Thyroid gland (tissue), 4 donors: ENCODE measurements at places on chromosomes 1 and 21. TPM values are rescaled to one million over a fixed set of nuclear protein-coding genes. Genes with fewer than 3 reads are reported as not detected.

DNA sequence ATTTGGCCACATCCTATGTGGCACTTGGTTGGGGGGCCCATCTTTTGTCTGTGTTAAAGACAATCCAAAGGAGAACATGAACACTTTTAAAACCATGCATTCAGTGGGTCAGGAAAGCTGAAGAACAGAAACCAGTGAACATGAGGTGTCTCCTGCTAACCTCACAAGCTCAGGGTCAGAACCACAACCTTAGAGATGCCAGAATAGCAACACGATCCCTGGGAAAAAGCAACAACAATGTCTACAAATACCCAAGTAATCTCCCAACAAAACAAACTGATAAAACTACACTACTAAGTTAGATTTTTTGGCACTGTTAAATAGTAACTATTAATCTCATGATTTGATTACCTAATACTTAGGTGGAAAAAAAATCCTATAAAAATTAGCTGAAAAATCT, 34.1 kb upstream of the GNG4 start:
- H3K4me1 ChIP-seq, result no peaks in the 10 kb centered on the region
- no peak overlapping the region for H3K27ac ChIP-seq
- H3K4me3 ChIP-seq, result no peak overlapping the region
- DNase-seq, result no peak
- no peaks in the 10 kb centered on the region for H3K36me3 ChIP-seq
- H3K27me3 ChIP-seq, result no peaks in the 10 kb centered on the region

DNA sequence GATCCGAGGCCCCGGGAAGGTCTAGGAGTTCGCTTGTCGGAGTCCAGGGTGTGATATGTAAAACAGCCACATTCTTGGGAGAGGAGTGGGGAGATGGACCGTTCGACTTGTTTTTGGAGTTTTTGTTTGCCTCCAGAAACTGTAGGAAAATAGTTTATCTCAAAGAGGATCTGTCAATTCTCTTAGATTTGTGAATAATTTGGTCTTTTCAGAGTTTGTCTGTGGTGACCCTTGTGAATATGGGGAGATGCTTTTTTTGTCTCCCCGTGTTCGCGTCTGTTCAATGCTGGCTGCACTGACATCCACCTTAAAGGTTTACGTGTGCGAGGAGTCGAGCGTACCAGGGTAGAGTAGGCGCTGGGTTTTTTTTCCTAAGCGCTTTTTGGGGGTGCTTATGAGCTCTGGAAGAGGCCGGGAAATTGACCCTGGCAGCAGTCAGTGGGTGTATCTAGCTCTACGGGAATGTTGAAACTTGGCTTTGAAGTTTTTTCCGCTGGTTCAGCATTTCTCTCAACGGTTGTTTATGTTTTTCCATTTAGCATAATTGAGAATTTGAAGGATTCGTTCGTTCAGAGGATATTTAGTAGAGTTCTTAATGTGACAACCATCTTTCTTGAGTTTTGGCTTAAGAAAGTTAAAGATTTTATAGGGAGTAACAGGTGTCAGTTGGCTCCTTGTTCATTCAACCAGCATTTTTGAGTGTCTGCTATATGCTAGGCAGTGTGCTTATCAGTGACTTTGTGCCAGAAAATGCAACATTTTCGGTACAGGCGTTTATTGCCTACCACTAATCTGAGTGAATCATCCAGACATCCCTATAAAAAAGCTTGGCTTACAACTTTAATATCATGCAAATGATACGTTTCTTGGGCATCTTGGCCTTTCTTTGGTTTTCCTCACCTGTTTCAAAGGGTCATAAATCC, 1.2 kb downstream of the SZRD1 start:
- peaks cover 17% of the 10 kb centered on the region for H3K4me1 ChIP-seq
- H3K4me3 ChIP-seq, result peak overlapping the region; percentile 86
- DNase-seq, result peak; percentile 14
- no peaks in the 10 kb centered on the region for H3K27me3 ChIP-seq
- no peaks in the 10 kb centered on the region for H3K36me3 ChIP-seq

GRCh38 chr1:111221633-111222291, 5.8 kb upstream of the CHI3L2 start:
- no peak overlapping the region for H3K27ac ChIP-seq
- no peaks in the 10 kb centered on the region for H3K27me3 ChIP-seq
- no peaks in the 10 kb centered on the region for H3K36me3 ChIP-seq
- H3K4me1 ChIP-seq, result peaks cover 21% of the 10 kb centered on the region
- DNase-seq, result no peak
- H3K4me3 ChIP-seq, result no peak overlapping the region

Gene CELA2B
- not detected for total RNA-seq

Gene TRIM63
- total RNA-seq, result 1.5 TPM
